Mammary microvascular endothelial cell (primary cell): ENCODE measurements at places on chromosomes 16 and 17. TPM values are rescaled to one million over a fixed set of nuclear protein-coding genes. Genes with fewer than 3 reads are reported as not detected.

ZNF594 gene
- total RNA-seq, result 2.2 and 3.5 TPM in 2 replicates

KCNH4 gene
- 0.07 and 0.15 TPM in 2 replicates for total RNA-seq

CDR2L gene
- total RNA-seq, result 34.8 and 37.3 TPM in 2 replicates

SOX9 gene
- not detected in 2 replicates for total RNA-seq

CMTM3 gene
- total RNA-seq, result 48.8 and 65.7 TPM in 2 replicates

CLEC18B gene
- 0.20 TPM in 1 of 2 replicates, not detected in the other for total RNA-seq

CTRB1 gene
- not detected in 2 replicates for total RNA-seq

KRTAP16-1 gene
- total RNA-seq, result not detected in 2 replicates

PPM1E gene
- total RNA-seq, result not detected in 2 replicates

ZNF597 gene
- total RNA-seq, result 1.3 and 1.5 TPM in 2 replicates
